ENCODE measurements at places on chromosomes 2 and 18.

GRCh38 chr18:51123936-51124486 lies 73.5 kb downstream of the MEX3C start:
- no peak for DNase-seq

DNA sequence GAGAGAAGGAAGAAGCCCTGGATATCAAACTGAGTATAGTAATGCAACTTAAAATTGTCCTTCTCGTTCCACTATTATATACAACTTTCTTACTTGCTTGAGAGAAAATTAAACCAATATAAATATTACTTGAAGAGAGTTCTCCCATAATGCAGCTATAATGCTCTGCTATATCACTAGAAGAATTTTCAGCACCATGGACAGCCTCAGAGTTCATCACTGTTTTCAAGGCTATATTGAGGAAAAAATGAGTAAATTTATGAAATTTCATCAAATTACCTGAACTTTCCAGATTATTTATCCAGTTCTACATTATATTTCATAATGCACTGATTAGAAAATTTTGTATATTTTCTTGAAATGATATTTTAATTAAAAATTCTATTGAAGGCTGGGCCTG lies 1053.5 kb upstream of the FAM98A start:
- DNase-seq = no peak

GRCh38 chr2:182706751-182707150 lies 9.3 kb upstream of the DNAJC10 start:
- DNase-seq = no peak

DNA sequence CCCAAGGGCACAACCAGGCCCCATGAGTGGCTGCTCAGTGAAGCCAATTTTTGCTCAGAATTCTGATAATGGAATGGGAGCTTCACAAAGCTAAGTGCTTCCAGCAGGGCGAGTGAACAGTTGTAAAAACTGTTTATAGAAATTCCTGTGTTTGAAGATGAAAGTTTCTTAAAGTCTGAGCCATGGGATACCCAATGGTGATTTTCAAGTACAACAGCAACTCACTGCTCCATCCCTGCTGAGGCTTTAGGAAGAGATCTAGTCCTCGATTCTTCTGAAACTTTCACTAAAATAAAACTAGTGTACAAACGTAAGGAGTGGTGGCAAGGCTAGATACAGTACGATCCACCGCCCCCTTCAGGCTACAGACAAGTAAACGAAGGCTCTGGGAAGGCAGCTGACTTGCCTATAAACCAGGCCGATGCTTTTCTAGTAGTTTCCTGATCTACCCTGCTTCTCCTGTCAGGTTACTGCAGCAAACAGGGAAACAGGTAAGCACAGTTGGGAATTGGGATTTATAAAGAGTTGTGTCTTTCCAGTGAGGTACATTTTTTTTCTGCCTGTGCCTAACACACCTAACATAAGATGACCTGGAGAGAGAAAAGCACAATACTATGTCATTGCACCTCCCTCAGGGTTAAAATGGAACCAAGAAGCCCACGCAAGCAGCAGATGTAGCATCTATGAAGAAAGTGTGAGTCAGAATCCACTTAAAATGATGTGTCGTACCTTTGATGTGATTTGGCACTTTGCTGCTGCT lies 108.7 kb downstream of the UXS1 start:
- peak; percentile 18 for DNase-seq

Measured in NCI-H526 treated with DMSO at 0.1 percent for 48 hours (cell line).